Tracheal epithelial cell (primary cell): ENCODE measurements at places on chromosomes 5 and 9. TPM values are rescaled to one million over a fixed set of nuclear protein-coding genes. Genes with fewer than 3 reads are reported as not detected.

PCDHB4 gene
- total RNA-seq, result under 0.01 TPM in 1 of 2 replicates, not detected in the other

WNT8A gene
- not detected in 2 replicates for total RNA-seq

GCNT4 gene
- 3.6 and 4.7 TPM in 2 replicates for total RNA-seq

GABBR2 gene
- not detected in 2 replicates for total RNA-seq

MLANA gene
- not detected in 2 replicates for total RNA-seq

FOXD1 gene
- 4.1 and 4.9 TPM in 2 replicates for total RNA-seq

MSANTD3 gene
- 35.2 and 66.5 TPM in 2 replicates for total RNA-seq

INSL6 gene
- total RNA-seq, result not detected in 2 replicates

FOXD4L6 gene
- not detected in 2 replicates for total RNA-seq

C6 gene
- total RNA-seq, result not detected in 2 replicates

FGF10 gene
- total RNA-seq, result not detected in 2 replicates

C5orf52 gene
- not detected in 2 replicates for total RNA-seq

WDR38 gene
- total RNA-seq, result not detected in 2 replicates

CIZ1 gene
- total RNA-seq, result 16.9 and 25.6 TPM in 2 replicates
